ENCODE measurements at places on chromosomes 12 and 14.

DNA sequence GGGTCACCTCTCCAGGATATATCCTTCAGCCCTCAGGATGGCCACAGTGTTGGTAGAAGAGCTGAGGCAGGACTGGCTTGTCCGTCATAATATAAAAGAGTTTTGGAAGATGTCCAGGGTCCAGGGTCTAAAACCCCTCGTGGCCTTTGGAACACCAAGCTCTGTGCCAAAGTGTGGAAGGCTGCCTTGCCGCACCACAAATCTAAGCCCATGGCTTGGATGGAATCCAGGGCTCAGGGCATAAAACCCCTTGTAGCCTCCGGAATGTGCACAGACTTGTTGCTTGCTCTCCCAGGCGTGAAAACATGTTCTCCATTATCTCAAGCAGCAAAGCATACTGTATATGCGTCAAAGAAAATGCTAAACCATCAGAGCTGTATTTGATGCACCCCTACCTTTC lies 46.7 kb downstream of the TNFAIP2 start:
- DNase-seq, result no peak
- no peaks in the 10 kb centered on the region for H3K4me1 ChIP-seq
- H3K4me3 ChIP-seq, result no peak overlapping the region
- no peaks in the 10 kb centered on the region for H3K27me3 ChIP-seq
- no peaks in the 10 kb centered on the region for H3K36me3 ChIP-seq

- H3K4me3 ChIP-seq, result no peak overlapping the region
- H3K4me1 ChIP-seq, result no peaks in the 10 kb centered on the region
- no peak overlapping the region for H3K27ac ChIP-seq
- no peak for DNase-seq
These were observed 215.3 kb downstream of the SEC23A start for GRCh38 chr14:38887696-38888095.

DNA sequence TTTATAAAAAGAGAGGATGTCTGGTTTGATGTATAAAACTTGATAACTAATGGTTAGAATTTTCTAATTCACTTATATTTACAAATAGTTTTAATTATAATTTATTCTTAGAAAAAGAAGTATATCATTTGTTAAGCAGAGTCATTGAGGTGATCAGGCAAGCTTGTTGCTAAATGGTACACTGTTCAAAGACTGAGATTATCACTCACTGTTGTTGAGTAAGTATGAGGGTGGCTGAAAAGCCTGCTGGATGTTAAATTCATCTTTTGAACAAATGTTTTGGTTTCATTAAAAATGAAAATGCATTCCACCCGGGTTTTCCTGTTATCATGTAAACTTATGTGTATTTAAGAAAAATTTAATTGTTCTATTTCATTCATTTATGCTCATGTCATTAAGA lies 451.8 kb downstream of the ADAMTS20 start:
- no peaks in the 10 kb centered on the region for H3K27me3 ChIP-seq
- H3K4me1 ChIP-seq, result no peaks in the 10 kb centered on the region
- no peak overlapping the region for H3K27ac ChIP-seq
- no peaks in the 10 kb centered on the region for H3K36me3 ChIP-seq
- H3K4me3 ChIP-seq, result no peak overlapping the region

DNA sequence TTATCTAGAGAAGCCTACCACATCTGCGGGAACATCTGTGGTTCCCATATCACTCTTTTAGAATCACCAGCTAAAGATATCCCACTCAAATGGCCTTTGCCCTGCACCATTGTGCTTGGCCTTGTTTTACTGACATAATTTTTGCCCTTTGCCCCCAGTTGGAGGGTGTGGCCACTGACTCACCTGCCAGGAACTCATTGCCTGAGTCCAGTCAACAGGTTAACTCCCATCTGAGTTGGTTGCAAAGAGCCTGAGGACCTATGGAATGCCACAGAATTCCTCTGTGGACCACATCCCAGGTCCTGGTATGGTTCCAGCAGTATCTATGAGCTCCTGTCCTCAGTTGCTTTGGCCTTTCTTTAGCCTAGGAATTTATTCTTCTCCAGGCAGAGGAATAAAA lies 55.7 kb upstream of the PTGR2 start:
- no peak overlapping the region for H3K27ac ChIP-seq
- no peak overlapping the region for H3K4me3 ChIP-seq
- H3K27me3 ChIP-seq, result no peaks in the 10 kb centered on the region

GRCh38 chr12:127681151-127681754 lies 585.7 kb upstream of the TMEM132C start:
- H3K27ac ChIP-seq, result no peak overlapping the region
- no peaks in the 10 kb centered on the region for H3K27me3 ChIP-seq
- H3K4me1 ChIP-seq, result no peaks in the 10 kb centered on the region

DNA sequence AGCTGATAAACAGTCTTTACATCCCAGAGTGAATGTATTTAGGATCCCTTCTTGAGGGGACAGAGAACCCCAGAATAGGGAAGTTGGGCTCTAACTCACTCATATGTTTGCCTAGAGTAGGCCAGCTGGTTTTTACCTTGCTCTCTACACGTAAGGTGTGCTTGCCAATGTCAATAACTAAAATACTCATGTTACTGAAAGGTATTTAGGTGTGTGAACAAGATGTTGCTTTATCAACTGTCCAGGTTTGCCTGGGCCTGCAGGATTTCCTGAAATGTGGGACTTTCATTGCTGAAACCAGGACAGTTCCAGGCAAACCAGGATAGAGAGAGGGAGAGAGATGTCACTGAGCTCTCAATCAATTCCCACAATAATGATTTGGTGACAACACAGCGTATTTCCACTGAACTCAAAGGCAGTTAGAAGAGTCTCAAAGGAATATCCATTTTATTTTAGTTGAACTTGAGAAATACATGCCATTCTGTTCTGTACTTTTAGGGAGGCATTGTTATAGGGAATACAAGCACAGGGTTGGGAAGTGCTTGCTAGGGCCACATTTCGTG lies 171.7 kb downstream of the NRXN3 start:
- no peaks in the 10 kb centered on the region for H3K27me3 ChIP-seq
- no peak overlapping the region for H3K27ac ChIP-seq
- no peaks in the 10 kb centered on the region for H3K36me3 ChIP-seq
- H3K4me3 ChIP-seq, result no peak overlapping the region
- no peaks in the 10 kb centered on the region for H3K4me1 ChIP-seq

DNA sequence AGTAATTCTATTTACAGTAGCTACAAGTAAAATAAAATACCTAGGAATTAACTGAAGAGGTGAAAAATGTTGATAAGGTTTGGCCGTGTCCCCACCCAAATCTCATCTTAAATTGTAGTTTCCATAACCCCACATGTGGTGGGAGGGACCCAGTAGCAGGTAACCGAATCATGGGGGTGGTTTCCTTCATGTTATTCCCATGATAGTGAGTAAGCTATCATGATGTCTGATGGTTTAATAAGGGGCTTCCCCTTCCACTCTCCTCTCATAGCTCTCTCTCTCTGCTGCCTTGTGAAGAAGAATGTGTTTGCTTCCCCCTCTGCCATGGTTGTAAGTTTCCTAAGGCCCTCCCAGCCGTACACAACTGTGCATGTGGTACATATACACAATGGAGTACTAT lies 1170.7 kb downstream of the BCL11B start:
- DNase-seq, result no peak
- no peaks in the 10 kb centered on the region for H3K4me1 ChIP-seq
- no peak overlapping the region for H3K4me3 ChIP-seq
- H3K27ac ChIP-seq, result no peak overlapping the region
- no peaks in the 10 kb centered on the region for H3K27me3 ChIP-seq

DNA sequence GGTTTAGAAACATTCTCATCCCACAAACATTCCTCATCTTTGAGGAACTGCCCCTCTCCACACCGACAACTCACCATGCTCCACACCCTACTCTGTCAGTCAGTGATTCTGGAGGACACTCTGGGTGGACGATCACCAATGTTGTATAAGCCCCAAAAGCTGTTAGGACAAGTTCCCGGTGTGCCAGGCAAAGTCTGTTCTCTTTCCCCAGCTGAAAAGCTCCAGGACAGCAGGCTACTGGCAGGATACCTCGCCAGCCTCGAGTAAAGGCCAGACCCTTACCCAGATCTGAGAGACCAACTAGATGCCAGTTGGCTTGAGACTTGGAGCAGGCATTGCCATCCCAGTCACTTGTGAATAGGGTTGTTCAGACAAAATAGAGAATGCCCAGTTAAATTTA lies 12.0 kb downstream of the KRT5 start:
- no peaks in the 10 kb centered on the region for H3K4me1 ChIP-seq
- no peak for DNase-seq
- H3K27ac ChIP-seq, result no peak overlapping the region

- DNase-seq, result no peak
- H3K4me1 ChIP-seq, result no peaks in the 10 kb centered on the region
- H3K4me3 ChIP-seq, result no peak overlapping the region
- no peak overlapping the region for H3K27ac ChIP-seq
- H3K36me3 ChIP-seq, result no peaks in the 10 kb centered on the region
These were observed 80.8 kb downstream of the GALNT9 start for GRCh38 chr12:132248453-132249167.

GRCh38 chr14:33932576-33933345 lies 18.1 kb downstream of the EGLN3 start:
- H3K27ac ChIP-seq, result no peak overlapping the region
- no peak overlapping the region for H3K4me3 ChIP-seq
- no peak for DNase-seq
- no peaks in the 10 kb centered on the region for H3K4me1 ChIP-seq
- no peaks in the 10 kb centered on the region for H3K27me3 ChIP-seq

DNA sequence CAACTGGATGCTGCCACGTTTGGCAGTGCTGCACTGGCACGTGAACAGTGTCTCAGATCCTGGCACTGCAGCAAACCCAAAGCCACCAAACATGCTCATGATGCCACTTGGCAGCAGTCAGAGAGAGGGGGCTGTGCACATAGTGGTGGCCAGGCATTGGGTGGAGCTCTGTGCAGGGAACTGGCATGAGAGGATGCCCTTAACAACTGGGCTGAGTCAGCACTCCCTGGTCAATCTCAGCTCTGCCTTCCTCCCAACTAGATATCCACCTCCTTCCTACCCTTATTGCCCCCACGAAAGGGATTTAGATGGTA lies 37.0 kb downstream of the ZFHX2 start:
- H3K4me1 ChIP-seq, result no peaks in the 10 kb centered on the region
- no peak overlapping the region for H3K4me3 ChIP-seq
- no peak for DNase-seq
- H3K27me3 ChIP-seq, result no peaks in the 10 kb centered on the region
- H3K36me3 ChIP-seq, result no peaks in the 10 kb centered on the region

DNA sequence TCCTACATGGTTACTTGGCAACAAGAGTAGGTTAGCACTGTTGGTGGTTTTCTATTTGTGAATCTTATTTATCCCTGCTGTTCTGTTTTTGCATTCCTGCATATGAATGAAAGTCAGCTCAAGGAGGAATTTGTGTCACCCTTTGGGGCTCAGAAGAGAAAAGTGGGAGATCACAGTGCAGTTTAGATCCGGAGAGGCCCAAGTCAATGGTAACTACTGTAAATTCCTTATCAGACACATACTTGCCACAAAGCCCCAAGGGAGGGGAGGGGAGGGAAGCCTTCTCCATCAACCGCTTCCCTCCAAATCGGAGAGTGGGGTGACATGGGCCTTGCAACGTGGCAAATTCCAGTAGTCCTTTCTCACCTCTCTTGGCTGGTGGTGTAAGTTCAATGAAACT lies 15.0 kb downstream of the GSG1 start:
- DNase-seq, result no peak
- H3K4me3 ChIP-seq, result no peak overlapping the region
- no peaks in the 10 kb centered on the region for H3K36me3 ChIP-seq
- no peak overlapping the region for H3K27ac ChIP-seq

DNA sequence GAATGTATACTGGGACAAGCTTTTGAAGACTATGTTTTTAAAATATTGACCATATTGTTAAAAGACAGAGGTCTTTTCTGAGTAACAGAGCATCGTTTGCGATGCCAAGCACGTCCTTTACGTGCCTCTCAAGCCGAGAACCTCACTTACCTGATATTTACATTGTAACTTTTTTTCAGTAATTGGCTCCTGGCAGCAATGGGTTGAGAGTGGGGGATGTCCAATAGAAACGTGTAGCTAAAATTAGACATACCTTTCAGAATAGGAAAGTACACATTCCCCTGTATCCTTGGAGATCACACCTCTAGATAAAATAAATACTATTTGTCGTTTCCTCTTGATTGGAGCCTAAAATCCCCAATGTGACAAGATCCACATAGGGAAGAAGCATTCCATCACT lies 222.2 kb upstream of the RGS6 start:
- no peak overlapping the region for H3K4me3 ChIP-seq
- H3K27me3 ChIP-seq, result no peaks in the 10 kb centered on the region
- no peak for DNase-seq
- H3K36me3 ChIP-seq, result no peaks in the 10 kb centered on the region
- no peaks in the 10 kb centered on the region for H3K4me1 ChIP-seq

GRCh38 chr14:23481979-23482822 lies 12.7 kb downstream of the NGDN start:
- no peak for DNase-seq
- no peaks in the 10 kb centered on the region for H3K4me1 ChIP-seq
- H3K4me3 ChIP-seq, result no peak overlapping the region
- no peaks in the 10 kb centered on the region for H3K27me3 ChIP-seq
- H3K36me3 ChIP-seq, result no peaks in the 10 kb centered on the region

DNA sequence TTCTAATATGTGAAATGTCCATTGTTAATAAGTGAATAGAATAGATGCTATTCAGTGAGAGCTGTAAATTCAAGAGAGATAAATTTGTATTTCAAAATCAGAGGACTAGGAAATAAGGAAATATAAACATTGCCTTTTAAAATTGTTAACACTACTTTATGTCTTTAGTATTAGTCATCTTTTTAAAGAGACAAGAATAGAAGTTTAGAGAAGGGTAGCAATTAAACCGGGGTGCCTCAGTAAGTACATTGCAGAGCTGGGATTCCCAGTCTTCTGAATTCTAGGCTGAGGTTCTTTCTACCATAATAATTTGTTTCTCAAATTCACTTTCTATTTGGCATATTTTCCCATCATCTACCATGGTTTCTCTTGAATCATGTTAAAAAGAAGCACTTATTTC lies 498.6 kb downstream of the SLC16A7 start:
- H3K36me3 ChIP-seq, result no peaks in the 10 kb centered on the region
- H3K4me3 ChIP-seq, result no peak overlapping the region
- DNase-seq, result no peak
- no peaks in the 10 kb centered on the region for H3K4me1 ChIP-seq
- H3K27ac ChIP-seq, result no peak overlapping the region
- no peaks in the 10 kb centered on the region for H3K27me3 ChIP-seq

DNA sequence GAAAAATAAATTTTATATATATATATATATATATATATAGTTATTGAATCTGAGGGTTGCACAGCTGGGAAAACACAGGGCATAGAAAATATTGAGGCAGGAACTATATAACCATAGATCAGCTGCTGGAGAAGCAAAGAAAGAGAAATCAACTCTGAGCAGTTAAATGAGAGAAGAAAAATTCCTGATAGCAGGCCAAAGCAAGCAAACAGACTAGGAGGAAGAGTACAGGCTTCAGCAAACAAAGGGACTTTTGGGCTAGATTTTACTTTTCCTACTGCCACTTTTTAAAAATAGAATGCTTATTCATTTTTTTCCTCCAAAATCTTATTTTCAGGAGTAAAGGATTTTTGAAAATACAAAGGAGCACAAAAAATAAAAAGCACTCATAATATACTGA lies 216.0 kb upstream of the PRKD1 start:
- H3K4me3 ChIP-seq, result no peak overlapping the region
- H3K36me3 ChIP-seq, result no peaks in the 10 kb centered on the region
- H3K27me3 ChIP-seq, result no peaks in the 10 kb centered on the region
